ENCODE measurements at places on chromosomes 3 and 15.

DNA sequence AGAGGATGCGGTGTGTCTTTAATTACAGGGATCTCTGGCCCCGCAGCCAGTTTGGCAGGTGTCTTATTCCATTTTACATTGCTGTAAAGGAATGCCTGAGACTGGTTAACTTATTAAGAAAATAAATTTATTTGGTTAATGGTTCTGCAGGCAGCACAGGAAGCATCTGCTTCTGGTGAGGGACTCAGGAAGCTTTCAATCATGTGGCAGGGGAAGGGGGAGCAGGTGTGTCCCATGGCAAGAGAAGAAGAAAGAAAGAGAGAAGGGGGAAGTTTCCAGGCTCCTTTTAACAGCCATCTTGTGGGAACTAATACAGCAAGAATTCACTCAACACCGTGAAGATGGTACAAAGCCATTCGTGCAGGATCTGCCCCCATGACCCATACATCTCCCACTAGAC lies 128.0 kb upstream of the CRBN start:
- DNase-seq, result peak; percentile 71

DNA sequence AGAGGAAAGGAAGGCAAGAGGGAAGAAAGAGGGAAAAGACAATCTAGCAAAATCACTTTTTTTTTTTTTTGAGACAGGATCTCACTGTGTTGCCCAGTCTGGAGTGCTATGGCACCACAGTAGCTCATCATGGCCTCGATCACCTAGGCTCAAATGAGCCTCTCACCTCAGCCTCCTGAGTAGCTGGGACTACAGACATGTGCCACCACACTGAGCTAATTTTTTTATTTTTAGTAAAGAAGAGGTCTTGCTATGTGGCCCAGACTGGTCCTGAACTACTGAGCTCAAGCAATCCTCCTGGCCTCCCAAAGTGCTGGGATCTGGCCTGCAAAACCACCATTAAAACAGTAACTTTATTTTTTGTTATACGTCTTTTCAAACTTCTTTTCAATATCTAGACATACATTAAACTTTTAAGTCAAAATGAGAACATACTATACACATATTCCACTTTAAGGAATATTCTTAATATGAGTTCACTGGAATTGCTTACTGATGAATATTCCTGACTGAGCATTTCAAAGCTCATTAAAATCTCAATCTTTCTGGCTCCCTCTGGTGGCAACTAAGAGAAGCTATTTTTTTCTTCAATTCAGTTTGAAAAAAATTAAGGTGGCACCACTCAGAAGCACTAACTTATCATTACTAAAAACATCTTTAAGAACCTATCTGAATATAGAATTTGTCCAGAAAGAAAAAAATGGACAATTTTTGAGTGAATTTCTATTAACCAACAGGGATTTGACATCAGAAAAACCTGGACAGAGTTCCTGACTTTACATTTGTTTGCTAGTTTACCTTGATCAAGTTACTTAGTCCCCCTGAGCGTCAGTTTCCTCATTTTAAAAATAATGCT lies 40.9 kb downstream of the UACA start:
- DNase-seq, result peak; percentile 42

DNA sequence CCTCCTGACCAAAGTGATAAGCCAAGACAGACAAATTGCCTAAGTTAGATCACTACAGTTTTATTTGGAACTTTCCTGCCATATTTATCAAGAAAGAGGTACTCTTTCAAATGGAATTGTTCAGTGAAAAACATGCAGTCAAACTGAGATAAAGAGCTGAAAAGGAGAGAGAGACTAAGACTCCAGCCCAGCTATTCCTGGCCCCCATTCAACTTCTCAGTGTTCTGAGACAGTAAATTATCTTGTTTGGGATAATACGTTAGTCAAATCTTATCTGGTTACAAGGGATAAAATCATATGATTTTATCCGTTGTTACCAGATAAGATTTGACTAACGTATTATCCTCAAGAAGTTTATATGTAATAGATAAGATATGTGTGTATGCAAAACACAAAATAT lies 67.6 kb upstream of the CMC1 start:
- DNase-seq, result no peak

- DNase-seq, result no peak
These were observed 114.4 kb downstream of the FOXP1 start for GRCh38 chr3:71469138-71469435.

GRCh38 chr3:60854791-60855190 lies 396.5 kb downstream of the FHIT start:
- no peak for DNase-seq

- DNase-seq, result no peak
These were observed 123.8 kb downstream of the TNIK start for GRCh38 chr3:171336406-171336805.

GRCh38 chr3:184738506-184738890 lies 26.6 kb upstream of the MAGEF1 start:
- DNase-seq, result no peak

GRCh38 chr3:100615684-100616083 lies 6.3 kb downstream of the ADGRG7 start:
- DNase-seq, result no peak

- DNase-seq, result no peak
These were observed 130.6 kb downstream of the LRIG1 start for GRCh38 chr3:66370179-66370578.

DNA sequence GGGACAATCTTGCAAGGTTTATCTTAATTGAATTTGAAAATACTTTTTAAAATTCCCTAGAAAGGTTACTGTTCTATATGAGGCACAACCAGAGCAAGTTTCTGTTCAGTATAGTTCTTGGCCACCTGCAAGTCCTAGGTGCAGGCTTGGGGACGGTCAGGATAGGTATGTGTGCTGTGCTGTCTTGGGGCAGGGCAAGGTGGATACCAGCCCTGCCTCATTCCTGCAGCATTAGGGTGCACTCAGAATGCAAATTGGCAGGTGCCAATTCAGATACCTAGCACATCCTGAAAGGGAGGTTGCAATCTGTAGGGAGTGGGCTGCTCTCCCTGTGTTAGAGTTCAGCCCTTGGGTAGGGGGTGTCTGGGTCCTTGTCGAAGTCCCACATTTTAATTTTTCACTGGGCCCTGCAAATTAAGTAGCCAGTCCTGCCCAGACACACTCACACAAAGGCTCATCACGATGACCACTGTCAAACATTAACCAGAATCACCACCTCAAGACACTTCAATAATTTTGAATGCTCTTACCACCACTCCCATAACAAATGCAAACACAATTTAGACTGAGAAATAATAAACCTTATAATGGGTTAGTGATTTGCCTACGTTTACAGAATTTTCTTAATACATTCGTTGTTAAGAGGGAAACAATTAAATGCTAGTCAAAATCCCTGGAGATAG lies 838.0 kb upstream of the NR2F2 start:
- DNase-seq, result no peak

DNA sequence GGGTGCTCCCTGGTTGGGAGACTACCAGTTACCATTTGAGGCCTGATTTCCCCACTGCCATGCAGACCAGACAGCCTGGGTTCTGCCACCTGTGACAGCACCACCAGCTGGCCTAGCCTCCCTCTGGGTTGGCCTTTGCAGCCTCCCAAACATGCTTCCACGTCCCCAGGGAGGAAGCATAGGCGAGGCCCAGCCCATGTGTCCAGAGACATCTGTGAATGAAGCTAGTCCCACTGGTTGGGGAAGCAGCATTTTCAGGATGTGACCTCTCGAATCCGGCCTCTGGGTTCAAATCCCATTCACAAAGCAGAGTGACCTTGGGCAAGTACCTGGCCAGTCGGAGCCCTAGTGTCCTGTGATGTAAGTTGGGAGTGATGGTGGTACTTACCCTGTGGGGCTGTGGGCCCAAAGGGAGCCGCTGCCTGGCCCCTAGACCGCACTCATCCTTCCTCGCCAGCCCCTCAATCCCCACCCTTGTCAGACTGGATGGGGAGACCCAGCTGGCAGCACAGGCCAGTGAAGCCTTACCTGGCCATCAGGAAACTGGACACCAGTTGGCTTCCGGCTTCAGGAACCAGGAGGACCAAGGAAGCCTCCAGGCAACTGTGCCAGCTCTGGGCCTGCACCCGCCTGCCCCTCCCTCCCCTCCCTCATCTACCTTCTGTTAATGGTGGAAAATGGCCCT lies 6.0 kb downstream of the KLF15 start:
- DNase-seq, result no peak

DNA sequence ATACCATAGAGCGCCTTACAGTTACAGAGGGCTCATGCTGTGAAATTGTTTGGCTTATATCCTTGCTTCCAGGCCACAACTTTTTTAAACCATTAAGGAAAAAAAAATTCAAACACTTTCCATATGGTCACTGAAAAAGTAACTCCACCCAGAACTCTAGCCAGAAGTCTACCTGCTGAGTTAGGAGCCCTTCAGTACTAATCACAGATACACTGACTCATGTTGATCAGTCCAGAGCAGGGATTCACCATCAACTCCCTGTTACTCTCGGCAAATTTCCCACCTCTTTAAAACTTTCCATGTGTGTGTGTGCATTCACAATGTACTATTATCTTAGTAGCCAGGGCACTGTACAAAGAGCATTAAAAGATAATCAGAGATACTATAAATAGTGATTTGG lies 372.8 kb downstream of the MAGI1 start:
- no peak for DNase-seq

DNA sequence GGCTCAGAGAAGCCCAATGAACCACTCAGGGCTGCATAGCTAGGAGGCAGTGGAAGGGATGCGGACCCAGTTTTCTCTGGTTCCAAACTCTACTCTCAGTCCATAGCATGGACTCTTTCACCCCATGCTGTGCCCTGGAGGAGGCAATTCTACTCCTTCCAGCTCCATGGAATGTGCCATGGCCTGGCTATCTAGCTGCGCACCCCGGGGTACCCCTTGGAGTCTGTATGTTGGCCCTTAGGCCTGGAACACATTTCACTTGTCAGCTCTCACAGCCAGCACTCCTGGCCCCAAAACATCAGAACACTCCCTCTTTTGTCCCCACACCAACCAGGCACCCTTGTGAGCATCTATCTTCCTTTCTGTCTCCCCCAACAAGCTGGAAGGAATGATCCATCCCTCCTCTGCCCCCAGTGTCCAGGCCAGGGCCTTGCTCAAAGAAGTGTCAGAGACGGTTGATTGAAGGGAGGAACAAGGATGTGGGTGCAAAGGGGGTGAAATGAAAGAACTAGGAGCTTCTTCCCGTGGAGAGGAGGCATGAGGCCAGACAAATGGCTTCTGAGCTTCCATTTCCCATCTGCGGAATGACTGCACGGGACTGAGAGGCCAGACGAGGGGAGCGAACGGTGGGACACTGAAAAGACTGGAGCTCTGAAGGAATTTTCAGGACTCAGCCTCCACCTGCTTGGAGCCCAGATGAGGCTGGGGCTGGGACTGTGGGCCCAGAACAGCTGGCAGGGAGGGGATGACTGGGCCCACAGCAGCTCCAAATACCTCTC lies 2.8 kb downstream of the PRSS50 start:
- no peak for DNase-seq

DNA sequence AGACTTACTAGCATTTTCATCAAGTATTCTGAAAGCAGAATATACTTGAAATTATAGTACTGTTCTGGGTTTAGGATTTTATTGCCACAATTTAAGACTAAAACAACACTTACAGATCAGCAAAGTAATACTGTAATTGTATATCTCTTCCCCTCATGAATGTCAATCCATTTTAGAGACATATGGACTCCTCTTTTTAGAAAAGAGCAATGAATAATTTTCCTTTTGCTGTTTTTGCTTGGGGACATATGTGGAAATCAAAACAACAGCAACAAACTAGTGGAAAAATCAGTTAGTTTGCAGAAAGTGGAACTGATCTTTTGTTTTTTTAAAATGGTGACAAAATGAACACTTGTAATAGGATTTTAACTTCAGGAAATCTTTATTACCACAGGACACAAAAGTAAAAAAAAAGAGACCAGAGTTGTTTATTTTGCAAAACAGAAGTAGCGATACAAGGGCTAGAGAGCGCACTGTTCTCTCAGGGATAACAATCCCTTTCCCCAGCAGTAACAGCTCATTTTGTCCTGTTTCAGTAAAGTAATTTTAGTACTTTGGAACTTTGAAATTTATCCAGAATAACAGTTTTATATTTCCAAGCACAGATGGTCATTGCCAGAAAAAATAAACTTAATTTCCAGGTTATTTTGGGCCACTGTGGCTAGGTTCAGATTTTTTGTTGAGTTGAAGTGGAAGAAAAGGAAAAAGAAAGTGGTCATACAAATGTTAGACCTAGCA lies 17.1 kb downstream of the LEKR1 start:
- no peak for DNase-seq

DNA sequence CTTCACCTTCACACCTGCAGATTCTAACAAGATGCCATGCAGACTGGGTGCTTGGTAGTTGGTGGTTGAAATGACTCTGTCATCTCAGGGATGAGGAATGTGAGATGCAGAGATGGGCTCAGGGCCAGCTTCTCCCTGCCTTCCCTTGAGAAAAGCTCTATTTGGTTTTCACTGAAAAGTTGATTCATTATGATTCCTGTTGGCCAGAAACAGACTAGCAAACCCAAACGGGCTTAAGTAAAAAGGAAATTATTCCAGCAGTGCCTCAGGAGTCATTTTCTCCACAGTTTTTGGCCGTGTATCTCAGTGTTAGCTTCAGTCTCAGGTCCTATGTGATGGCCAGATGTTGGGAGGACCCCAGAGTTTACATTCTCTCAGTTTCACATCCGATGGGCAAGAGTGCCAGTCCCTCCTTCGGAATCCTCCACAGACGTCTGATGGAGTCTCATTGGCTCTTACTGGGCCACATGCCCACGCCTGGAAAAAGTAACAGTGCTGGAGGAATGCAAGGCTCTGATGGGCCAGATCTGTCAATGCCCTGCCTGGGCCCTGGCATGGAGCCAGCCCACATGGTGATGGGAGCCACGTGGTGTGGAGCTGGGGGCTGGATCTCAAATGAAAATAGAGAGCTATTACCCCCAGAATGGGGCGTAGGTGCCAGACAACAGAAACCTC lies 22.3 kb upstream of the SACM1L start:
- DNase-seq, result no peak

- no peak for DNase-seq
These were observed 560.8 kb upstream of the TBL1XR1 start for GRCh38 chr3:177758126-177758525.

DNA sequence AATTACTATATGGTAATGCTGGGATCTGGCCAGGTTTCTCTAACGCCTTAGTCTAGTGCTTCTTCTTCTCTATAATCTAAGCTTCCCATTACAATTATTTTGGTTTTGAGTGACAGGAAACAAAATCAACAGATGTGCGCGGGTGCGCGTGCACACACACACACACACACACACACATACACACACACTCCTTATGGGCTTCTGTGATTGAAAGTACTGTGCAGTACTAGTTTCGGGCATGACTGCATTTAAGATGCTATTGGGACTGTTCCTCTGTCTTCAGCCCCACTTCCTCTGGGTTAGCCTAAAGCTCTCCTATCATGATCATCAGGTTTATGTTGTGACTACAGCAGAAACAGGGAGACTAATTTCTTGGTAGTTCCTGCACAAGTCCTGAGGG lies 32.2 kb downstream of the EPHB1 start:
- no peak for DNase-seq
